CD4-positive, alpha-beta T cell treated with Interleukin-12 subunit alpha and Interleukin-12 subunit beta, for 1 hour (primary cell): ENCODE measurements at places on chromosomes 2 and 18.

DNA sequence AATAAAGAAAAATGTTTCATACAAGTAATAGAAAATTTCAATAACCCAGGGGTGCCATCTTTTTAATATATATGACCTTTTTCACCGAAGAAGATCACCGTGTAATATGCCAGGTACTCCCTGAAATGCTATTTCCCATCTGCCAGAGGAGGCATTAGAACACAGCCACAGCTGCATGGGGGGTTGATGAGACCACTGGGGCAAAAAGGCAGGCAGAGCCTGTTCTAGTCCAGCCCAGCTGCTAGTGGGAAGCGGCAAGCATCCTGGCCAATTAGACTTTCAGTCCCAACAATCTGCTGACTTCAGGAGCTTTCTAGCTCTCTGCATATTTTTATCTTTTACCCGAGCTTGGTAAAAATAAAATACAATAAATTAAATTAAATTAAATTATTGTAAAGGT lies 362.6 kb downstream of the RIT2 start:
- DNase-seq = no peak

- no peak for DNase-seq
These were observed 74.3 kb downstream of the TTN start for GRCh38 chr2:178732913-178733312.

DNA sequence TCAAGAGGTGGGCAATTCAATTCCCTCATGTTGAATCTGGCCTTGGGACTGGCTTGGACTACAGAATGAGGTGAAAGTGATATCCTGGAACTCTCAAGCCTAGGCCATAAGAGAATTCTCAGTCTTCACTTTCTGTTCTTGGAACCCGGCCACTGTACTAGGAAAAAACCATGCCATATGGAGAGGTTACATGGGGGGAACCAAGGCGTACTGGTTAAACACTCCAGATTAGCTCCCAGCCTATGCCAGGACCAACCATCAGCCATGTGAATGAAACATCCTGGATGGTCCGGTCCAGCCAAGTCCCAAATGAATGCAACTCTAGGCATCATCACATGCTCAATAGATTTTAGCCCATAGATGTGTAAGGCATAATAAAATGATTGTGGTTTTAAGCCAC lies 56.4 kb downstream of the ZNF385B start:
- no peak for DNase-seq

DNA sequence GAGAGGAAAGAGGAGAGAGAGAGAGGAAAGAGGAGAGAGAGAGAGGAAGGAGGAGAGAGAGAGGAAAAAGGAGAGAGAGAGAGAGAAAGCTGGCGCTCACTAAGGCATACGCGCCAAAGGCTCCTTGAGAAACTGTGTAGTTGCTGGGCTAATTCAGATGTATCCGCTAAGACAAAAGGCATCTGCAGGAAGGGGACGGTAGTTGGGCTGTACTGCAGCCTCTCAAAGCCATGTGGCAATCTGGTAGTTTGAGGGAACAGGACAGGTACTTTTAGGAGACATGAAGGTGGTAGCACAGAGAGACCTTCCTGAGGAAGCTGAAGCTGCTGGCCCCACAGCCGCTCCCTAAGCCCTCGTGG lies 31.6 kb downstream of the THNSL2 start:
- no peak for DNase-seq

GRCh38 chr2:235611756-235612155 lies 117.9 kb downstream of the AGAP1 start:
- no peak for DNase-seq

DNA sequence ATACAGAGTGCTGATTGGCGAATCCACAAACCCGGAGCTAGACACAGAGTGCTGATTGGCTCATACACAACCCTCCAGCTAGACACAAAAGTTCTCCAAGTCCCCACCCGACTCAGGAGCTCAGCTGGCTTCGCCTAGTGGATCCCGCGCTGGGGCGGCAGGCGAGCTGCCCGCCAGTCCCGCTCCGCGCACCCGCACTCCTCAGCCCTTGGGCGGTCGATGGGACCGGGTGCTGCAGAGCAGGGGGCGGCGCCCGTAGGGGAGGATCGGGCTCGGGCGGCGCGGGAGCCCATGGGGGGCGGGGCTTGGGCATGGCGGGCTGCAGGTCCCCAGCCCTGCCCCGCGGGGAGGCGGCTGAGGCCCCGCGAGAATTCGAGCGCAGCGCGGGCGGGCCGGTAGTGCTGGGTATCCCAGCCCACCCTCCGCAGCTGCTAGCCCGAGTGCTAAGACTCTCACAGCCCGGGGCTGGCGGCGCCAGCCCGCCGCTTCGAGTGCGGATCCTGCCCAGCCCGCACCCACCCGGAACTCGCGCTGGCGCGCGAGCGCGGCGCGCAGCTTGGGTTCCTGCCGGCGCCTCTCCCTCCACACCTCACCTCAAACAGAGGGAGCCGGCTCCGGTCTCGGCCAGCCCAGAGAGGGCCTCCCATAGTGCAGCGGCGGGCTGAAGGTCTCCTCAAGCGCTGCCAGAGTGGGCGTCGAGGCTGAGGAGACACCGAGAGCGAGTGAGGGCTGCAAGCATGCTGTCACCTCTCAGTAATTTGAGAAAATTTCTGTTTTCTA lies 75.5 kb upstream of the ATP5MC3 start:
- no peak for DNase-seq

GRCh38 chr2:237388036-237388435 lies 25.9 kb downstream of the COL6A3 start:
- DNase-seq = no peak

DNA sequence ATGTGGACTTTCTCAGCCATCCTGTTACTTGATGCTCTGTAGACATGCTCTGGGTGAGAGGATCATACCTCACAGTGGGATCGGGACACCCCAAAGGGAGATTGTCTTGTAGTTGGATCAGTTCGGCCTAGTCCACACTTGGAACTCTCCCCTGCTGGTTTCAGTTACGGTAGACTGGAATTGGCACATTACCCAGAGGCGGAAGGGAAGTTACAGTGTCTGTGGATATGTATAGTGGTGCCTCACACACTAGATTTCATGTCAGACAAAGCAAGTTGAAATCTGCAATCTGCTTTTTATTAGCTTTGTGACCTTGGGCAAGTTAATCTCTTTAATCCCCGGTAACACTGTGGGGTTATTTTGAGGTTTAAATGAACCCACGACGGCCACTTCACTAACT lies 16.2 kb upstream of the CTAGE1 start:
- DNase-seq = no peak

DNA sequence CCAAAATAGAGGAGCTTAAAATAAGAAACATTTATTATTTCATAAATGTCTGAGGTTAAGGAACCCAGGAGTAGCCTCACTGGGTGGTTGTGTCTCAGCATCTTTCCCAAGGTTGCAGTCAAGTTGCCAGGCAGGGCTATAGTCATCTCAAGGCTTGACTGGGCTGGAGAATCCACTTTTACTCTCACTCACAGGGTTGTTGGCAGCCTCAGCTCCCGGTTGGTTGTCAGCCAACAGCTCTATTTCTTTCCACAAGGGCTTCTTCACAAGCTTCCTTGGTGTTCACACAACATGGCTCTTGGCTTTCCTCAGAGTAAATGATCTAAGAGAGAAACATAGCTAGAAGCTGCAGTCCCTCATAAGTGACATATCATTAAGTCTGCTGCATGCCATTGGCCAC lies 55.6 kb upstream of the TEX51 start:
- no peak for DNase-seq

- no peak for DNase-seq
These were observed 134.2 kb upstream of the NABP1 start for GRCh38 chr2:191543708-191544107.

- no peak for DNase-seq
These were observed 20.7 kb upstream of the KCTD1 start for GRCh38 chr18:26568926-26569665.

DNA sequence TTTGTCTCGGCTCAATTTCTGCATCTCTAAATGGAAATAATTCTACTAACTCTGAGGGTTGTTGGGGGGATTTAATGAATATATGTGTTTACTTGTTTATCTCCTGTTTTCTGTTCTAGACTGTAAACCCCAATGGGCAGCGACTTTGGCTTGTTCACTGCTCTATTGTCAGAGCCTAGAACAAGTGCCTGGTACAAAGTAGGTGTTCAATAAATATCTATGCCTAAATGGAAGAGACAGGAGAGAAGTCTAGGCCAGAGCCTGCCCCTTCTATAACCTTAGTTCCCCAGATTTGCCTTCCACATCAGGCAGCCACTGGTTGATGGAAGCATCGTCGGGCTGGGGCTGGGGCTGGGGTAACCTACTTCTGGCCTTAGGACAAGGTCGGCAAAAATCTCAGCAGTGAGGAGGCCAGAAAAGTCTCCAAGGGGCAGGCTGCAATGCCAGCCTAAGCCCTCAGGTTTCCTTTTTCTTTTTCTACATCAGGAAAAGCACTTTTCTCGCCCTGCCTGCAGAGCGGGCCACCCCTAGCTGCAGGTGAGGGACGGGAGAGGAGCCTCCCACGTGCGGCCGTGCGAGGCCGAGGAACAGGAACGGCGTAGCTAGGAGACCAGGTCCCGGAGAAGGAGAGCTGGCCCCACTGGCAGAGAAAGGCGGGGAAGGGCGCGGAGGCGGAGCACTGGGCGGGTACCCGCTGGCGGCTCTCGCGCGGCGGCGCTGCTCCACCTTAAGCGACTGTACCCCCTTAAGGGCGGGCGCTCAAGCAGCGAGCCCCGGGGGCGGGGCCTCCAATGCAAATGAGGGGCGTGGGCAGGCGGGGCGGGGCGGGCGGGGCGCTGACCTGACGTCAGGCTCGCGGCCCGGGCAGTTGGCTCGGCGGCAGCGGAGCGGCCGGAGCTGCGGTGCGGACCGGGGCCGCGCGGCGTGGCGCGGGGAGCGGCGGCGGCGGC lies at the start of gene CNNM4:
Gene CNNM4, plus strand, starts transcription at position 867 of the 950 bp plus-strand sequence. CDS start 98 bp downstream, outside the sequence.
- peak; percentile 92 for DNase-seq

DNA sequence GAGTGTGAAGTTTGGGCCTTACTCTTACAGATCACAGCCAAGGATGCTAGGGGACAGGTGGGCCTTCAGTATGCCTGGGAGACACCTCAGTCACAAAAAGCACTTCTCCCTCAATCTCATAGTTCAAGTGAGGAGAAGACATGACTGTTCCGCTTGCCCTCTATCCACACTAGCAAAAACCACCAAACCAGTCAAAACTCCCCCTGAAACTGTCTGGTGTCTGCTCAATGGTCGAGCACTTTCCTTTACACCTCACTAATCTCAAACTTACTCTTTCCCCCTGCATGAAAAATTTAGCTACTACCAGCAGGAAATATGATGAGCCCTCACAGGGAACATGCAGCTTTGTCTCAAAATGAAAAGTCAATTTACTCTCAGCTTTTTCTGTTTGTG lies 232.2 kb downstream of the TRIB2 start:
- no peak for DNase-seq

DNA sequence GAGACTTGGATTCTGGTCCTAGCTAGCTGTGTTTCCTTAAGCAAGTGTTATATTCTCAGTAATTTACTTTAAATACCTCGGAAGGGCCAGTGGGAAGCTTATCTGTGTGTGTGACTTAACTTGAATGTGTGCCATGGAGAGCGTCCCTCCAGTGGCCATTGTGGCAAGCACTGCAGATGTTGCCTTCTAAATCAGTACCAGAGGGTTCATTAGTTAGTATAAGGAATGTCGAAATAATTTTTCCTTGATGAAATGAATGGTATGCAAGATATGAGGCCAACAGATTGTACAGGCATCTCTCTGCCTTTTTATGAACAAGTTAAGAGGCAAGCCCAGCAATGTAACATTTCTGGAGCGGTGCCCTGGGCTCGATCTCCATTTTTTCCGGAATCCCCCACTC lies 52.0 kb downstream of the FBXO36 start:
- no peak for DNase-seq

DNA sequence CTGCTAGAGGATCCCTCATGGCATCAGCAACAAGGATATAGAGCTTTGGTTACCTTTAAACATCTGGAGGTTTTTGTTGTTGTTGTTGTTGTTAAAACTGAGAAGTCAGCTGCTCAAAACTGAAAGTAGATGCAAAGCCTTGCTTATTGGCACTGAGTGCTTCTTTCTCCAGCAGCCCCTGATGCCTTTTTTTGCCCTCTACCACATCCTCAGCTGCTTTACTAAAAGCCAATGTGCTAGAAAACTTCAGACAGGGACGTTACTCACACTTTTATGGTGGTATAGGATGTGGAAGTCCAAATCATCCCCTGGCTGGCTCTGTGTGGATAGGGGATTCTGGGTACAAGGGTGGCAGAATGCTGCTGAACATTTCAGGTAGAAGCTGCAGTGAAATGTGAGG lies 78.3 kb upstream of the CHST9 start:
- no peak for DNase-seq

DNA sequence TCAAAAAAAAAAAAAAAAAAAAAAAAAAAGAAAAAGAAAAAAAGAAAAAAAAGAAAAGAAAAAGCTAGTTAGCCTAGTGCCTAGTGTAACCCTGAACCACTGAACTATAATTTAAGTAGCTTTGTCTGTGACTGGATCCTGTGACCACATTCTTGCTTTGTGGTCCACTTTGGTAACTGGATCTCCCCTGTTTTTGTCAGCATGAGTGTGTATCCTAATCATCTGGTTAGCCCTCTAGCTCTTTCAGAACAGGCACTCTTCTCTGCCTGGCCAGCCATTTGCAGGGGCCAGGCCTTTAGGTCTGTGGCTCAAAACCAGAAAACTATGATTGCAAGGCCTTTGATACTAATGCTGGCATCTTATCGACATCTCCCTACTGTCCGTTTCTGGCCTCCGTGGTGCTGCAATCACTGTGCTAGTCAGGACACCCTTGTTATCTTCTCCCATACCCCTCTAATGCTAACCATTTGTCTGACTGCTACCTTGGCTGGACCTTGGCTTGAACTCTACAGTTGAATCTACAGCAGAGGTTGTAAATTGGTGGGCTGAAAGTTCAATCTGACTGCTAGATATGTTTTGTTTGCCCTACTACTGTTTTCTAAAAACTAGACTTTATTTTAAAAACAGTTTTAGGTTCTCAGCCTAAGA lies 40.5 kb downstream of the RBKS start:
- no peak for DNase-seq

- DNase-seq = no peak
These were observed 1.1 kb downstream of the TMEM169 start for GRCh38 chr2:216082805-216083204.

- no peak for DNase-seq
These were observed 22.4 kb downstream of the TET3 start for GRCh38 chr2:74007121-74007520.

GRCh38 chr2:232038881-232039485 lies 77.5 kb downstream of the DIS3L2 start:
- no peak for DNase-seq

DNA sequence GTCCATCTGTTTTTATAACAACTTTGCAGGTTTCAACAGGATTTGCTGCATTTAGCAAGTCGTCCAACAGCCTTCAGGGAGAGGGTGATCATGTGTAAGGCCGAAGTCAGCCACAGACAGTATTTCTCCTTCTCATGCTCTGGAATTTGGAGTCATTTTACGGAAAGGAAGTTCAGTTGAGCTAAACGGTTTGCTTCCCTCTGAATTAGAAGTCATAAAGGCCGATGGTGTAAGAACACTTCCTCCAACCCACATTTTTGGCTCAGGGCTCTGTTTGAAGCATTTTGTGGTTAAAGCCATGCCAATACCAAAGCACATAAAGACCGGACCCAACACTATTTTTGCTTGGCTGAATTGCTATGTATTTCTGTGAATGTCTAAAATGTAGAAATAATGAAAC lies 129.5 kb downstream of the TMEM182 start:
- no peak for DNase-seq

GRCh38 chr18:72700961-72701710 lies 157.0 kb upstream of the CBLN2 start:
- DNase-seq = no peak
